Amniotic stem cell (primary cell): ENCODE measurements at places on chromosomes 4 and X.

DNA sequence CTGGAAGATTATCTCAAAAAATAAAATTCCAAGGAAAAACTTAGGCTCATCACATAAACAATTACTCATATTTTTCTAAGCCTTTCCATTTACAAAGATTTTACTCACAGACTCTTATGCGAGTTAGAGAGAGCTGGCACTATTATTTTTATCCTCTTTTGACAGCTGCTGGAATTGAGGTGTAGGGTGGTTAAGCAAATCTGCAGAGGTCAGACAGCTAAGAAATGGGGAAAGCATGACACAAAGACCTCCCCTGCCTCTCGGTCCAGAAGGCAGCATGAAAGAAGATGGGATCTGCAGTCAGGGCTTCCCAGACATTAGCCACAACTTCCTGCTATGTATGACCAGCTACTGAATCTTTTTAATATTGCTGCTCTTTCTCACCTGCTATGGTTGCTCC, 89.9 kb upstream of the CPEB2 start:
- DNase-seq = no peak

DNA sequence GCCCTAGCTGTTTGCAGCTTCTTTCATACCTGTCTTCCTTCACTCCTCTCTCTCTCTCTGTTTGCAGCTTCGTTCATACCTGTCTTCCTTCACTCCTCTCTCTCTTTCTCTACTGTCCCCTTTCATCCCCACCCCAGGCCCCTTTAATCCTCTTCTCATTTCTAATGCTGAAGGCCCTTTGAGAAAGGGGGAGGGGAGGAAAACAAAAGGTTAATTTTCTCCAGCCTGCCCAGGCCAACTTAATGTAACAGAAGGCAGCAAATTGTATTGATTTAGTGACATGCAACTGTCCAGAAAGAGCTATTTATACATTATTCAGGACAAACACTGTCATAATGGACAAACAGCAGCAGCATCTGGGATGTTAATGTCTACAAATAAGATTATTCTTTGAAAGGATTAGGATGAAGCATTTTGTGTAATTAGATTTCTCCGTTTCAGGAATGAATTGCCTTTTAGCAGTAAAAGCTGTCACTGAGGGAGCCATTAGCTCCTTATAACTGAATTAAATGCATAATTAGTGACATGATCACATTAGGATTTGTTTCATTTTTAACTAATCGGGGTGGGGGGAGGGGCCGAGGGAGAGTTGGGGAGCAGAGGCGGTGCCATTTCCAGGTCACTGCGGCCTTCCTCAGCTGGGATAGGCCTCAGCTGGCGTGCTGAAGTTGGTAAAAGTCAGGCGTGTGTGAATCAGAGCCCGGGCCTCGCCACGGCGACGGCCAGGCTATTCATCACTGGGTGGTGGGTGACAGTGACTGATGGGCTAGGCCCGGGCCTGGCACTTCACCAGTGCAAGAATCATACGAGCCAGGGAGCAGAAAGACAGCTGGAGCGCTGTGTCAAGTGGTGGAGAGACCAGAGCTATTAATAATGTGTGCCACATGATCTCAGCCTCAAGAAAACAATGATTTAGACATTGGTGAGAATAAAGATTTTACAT, 174.5 kb downstream of the NKX6-1 start:
- DNase-seq = no peak

DNA sequence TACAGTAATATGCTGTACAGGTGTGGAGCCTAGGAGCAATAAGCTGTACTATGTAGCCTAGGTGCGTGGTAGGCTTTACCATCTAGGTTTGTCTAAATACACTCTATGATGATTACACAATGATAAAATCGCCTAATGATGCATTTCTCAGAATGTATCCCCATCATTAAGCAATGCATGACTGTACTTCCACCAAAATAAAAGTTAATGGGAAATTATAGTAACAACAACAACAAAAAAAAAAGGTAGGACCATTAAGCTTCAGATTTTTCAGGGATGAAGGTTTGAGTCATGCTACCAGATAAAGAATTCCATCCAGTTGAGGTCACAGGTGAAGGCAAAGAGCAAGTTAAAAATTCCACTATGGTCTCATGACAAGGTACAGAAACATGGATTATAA, 68.2 kb downstream of the MAGEA10 start:
- DNase-seq = no peak

GRCh38 chrX:14729058-14729457, 143.8 kb downstream of the FANCB start:
- DNase-seq = no peak

DNA sequence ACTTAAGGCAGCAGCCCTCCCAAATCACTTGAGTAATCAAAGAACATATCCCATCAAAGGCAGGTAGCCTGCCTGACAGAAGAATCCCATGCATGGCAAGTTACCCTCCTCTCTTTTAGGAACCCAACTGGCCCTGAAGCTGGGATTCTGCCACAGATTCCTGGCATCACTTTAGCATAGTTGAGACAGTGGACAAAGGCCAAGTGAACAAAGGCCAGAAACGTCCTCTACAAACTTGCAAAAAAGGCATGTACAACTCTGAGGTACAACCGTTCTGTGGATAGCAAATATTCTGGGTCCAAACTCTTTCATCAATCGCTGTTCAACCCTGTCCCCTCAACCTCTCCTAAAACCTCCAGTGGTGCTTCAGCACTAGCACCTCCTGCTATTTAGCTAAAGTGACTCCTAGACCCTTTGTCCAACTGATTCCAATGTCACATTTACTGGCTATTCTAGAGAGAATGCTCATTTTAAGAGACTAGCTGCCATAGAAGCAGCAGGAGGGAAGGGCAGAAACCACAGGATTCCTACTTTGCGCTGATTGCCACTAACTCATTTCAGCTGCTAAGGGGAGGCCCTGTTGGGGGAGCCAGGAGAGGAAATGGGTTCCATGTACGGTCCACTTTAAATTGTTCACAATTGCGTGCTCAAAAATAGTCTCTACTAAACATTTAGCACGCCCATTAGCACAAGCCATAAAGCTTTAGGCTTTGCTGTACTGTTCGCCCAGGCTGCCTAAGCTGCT, 105.9 kb downstream of the SHROOM4 start:
- no peak for DNase-seq

- DNase-seq = no peak
Measured at GRCh38 chrX:149274516-149275105, 230.5 kb downstream of the IDS start.

- DNase-seq = no peak
Measured at GRCh38 chrX:39458779-39459178, 639.0 kb downstream of the BCOR start.

DNA sequence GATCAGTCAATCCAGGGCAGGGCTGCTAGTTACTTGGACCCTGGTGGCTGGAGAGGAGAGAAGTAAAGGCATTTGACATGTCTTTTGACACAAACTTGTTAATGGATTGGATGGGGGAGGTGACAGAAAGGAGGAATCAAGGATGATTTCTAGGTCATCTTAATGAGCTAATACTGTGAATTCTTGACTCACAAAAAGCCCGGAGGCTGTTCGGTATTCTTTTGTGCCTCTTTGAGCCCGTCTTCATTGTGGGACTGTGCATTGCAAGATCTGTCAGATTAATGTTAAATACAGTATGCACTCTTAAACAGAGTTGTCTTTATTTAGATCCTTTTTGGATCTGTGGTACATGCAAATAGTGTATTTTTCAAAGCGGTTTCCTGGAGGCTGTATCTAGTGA, 25.1 kb downstream of the POLA1 start:
- no peak for DNase-seq

DNA sequence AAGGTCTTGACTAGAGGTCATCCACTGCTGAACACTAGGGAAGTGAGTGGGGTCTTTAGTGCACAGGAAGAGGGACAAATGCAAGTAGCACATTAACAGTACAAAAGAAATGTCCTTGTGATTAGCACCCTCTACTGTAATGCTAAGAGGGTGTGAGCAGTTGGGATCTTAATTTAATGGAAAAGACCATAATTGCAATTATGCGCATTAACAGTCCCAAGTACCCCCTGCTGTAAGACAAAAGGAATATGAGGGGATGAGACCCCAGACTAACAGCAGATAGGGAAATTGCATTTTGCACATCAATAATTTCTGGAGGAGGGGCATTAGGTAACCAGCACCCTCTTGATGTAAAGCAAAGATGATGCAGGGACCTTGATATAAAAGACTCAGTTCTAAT, 285.0 kb downstream of the CHIC1 start:
- DNase-seq = no peak

- no peak for DNase-seq
Measured at GRCh38 chr4:64598066-64598465, 188.8 kb upstream of the TECRL start.

DNA sequence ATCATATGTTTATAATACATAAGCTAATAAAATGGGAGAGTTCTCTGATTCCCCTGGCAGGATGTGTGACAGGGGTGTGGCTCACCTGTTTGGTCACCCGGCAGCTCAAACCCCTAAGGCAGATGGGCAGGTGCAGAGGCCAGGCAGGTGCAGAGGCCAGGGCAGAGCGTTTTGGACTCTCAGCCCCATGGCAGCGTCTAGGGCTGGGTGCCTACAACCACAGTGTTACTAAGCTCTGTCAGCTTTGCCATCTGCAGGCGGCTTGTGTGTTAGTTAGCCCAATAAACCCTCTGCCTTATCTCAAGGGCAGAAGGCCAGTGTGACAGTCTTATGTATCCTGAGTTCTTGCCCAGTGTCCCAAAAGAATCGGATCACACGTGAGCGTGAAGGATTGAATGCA, 54.0 kb upstream of the UGT2B15 start:
- DNase-seq = no peak

DNA sequence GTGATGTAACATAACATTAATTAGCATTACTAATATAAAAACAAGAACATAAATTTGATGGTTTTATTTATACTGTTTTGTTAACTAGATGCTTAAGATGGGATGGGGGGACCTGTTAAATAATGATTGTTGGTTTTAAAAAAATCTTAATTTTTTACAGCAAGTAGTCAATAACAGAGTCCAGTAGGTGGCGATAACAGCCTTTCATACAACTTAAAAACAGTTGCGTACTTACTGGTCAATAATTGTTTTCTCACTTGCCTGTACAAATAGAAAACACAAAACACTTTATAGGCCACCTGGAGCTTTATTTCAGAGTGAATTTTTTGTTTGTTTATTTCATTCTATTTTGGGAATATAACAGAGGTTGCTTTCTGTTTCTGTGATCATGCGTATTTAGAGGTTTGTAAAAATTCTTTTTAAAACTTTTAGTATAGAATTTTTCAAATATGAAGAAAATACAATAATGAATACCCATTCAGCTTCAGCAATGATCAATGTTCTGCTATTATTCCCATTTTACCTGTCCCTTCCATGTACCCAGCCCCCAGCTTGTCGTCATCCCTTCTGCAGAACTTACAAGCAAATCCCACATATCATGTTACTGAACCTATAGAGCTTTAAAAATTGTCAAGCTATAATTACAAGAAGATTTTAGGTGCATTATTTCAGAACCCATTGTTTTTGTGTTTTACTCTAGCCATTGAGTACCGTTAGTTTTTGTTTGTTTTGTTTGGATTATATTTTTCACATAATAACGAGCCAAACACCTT, 97.1 kb downstream of the MRPL1 start:
- DNase-seq = peak; percentile 61

- DNase-seq = no peak
Measured at GRCh38 chr4:25022766-25023165, 8.0 kb downstream of the LGI2 start.

DNA sequence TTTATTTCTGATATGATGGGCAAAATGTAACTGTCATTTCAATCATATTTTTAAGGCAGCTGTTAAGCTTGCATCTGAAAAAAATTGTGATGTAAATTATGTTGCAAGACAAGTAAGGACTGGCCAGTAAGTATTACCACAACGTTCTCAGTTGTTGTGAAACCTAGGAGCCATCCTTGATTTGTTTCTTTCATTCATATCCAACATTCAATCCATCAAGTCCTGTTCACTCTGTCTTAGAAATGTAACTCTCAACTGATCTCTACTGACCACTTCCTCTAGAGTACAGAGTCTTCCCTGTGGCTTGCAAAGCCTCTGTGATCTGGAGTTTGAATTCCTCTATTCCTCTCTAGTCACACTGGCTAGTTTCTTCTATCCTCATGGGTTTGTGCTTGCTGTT, 161.4 kb upstream of the MAD2L1 start:
- DNase-seq = no peak

DNA sequence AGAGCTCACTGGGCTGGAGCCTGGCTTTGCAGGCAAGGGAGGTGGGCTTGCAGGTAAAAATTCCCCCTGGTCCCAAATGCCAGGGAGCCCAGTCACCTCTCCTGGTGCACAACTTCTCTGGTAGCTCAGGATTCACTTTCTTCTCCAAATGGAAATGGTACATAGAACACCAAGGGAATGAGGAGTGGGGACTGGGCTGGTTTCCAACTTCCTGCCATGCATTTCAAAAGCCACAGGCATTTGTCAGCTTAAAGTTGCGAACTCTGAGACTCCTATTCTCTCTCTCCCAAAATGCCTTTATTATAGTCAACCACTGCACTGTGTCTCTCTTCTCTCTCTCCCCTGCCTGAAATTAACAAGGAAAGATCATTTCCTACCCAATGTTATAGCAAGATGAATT, 177.3 kb downstream of the GRIA3 start:
- DNase-seq = no peak
